ENCODE measurements at places on chromosomes 5 and 9.

DNA sequence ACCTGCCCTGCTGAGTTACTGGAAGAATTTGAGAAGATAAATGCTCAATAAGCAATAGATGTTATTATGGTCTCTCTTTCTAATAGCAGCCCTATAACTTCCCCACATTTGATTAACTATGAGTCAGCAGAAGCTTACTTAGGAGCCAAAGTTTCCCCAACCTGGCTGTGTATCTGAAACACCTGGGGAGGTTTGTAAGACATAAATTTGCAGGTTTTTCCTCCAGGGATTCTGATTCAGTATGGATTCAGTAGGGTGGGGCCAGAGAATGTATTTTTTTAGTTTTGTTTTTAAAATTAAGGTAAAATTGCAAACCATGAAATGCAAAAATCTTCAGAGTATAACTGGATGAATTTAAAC, 44.9 kb upstream of the GNPDA1 start:
- DNase-seq = no peak

DNA sequence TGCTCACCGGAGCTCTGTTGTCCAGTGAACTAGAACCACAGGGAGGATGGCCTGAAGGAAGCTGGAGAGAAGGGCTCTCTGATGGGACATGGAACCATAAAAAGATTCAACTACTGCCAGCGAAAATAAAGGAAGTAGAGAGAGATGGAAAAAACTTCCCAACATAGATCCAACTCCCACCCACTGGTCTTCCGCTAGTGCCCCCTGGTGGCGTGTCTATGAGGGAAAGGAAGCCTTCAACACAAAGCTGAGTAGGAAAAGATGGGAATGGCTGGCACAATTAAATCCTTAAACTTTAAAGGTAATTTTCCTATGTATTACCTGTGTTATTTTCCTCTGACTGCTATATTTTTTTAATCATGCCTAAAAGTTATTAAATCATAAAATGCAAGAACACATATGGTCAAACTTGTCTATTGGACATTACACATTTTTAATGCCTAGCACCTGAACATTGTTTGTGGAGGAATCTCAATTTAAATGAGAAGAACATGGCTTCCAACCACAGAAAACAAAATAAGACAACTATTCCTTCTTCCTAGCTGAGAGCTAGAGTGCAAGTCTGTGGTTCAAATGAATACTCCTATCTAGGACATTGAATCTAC, 51.5 kb downstream of the CEP120 start:
- DNase-seq = no peak

DNA sequence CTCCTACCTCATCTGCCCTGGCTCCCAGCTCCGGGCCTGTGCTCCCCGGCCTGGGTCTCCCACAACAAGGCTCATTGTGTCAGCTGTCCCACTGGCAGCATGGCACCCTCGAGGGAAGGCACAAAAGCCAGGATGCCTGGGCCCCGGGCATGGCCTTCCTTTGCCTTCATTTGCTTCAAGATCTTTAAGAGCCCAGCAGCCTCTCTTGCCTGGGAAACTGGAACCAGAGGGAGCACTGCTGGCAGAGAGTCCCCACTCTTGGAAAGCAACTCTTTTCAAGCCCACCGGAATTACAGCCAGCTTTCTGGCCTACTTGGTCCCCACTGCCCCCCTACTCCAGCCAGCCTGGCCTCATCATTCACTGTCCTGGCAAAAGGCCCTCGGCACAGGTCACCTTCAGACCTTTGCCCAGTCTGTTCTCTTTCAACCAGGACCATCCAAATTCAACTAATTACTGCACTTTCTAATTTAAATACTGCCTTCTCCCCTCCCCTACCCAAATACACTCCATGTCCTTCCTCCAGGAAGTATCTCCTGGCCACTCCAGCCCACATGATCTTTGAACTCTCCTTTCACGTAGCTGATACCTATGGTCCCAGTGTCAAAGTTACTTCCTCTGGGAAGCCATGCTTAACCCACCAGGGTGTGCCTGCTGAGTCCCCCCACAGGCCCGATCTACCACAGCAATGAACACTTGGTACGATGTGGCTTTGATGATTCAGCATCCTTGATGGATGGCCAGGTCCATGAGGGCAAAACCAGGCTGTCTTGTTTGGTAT, 8.9 kb downstream of the ZER1 start:
- DNase-seq = no peak

DNA sequence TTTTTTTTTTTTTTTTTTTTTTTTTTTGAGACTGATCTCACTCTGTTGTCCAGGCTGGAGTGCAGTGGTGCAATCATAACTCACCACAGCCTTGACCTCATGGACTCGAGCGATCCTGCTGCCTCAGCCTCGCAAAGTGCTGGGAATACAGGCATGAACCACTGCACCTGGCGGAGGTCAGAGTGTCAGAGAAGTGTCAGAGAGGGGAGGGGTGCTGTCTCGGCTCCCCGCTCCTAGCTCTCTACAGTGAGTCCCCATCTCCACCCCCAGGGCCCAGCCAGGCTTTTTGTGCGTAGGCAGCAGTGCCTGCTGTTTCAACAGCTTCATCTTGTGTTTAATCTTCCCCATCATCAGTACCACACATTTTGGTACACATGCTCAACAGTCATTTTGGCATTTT, 38.3 kb downstream of the SAR1B start:
- no peak for DNase-seq

- DNase-seq = no peak
Observed at GRCh38 chr5:92471861-92472260, 1088.7 kb upstream of the ARRDC3 start.
